ENCODE measurements at places on chromosomes 2 and 18.

DNA sequence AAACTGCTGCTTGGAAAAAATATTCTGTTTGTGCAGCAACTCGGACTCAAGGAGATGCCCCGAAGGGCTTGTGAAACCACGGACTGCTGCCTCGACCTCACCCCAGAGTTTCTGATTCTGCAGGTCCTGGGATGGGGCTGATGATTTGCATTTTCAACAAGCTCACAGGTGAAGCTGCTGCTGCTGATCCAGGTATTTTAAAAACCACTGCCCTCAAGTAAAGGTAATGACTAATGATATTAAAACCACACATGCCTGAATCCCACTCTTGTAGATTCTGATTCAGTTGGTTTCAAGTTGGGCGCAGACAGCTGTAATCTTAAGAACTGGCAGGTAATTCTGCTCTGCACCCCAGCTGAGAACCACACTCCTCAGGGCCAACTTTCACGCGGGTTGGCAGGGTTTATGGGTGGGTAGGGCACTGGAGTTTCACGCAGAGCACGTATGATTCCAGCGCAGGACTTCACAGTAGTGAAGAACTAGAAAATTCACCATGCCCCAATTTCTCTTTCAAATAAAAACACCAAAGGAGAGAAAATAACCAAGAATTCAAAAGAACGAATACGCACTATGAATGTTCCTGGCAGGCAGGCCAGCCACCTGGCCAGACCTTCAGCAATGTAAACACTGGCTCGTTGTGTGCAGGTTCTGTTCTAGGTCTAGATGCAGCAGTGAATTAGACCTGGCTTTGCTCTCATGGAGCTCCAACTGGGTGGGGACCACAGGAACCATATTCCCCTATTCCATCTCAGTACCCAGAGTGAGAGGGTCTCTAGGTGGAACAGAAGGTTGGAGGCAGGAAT is 74.6 kb upstream of the ZFP36L2 start:
- no peak for DNase-seq

DNA sequence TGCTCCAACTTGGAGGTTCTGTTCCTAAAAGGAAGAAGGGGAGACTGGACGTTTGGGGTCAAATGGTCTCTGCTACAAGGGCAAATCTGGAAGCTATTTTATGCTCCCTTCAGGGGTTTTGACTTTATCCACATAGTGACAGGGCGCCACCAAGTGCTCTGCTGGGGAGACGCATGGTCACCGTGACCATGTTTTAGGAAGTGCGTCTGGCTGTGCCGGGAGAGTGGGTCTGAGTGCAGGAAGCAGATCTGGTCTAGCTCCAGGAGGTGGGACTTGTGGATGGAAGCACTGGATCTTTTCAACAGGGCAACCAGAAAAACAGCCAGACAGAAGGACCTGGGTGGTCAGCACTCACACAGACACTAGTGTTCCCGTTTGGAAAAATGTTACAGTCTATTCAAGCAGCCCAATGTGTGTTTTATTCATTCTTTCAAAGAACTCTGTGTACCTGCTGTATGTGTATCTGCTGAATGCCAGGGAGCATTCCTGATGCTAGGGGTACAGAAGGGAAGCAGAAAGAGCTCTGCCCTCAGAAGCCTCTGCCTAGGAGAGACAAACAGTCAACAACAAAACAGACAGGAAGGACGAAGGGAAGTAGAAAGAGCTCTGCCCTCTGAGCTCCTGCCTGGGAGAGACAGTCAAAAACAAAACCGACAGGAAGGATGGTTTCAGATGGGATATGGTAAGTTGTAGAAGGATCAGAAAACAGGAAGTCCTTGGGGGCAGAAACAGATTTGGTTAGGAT is 14.3 kb downstream of the IMPA2 start:
- DNase-seq = peak; percentile 18

GRCh38 chr2:240586919-240587800 is 626 bp downstream of the CAPN10 start:
- DNase-seq = no peak

DNA sequence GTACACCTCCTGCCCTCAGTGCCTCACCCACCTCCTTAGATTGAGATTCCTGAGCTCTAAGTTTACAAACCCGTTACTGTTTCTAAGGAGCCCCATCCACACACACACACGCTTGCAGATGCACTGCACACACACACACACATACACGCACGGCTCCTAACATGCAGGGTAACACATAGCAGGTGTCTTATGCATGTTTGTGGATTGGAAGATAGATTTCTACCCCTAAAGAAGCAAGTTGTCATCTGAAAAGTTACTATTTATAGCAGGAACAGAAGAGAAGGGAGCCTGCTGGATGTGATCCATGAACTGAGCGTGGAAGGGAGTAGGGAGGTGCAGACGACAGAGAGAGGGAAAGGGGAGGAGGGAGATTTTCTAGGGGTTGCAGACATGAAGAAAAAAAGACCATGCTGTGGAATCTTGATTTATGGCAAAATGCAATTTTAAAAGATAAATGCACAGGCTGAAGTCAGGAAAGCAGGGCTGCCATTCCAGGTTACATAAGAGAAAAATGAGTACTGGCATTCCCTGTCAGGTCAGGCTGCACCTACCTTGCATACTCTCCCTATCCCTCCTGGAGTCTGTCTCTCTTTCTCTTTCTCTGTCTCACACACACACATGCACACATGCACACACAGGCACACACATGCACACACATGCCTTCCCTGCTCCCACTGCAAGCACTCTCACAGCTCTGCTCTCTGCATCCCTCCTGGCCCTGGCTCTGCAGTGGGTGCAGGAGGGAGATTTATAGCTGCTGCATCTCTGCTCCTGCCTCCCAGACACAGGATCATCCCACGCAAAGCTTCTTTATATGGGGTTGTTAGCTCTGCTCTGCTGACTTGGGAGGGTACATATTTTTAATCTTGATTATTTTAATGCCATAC is 192.6 kb upstream of the MYT1L start:
- DNase-seq = no peak

DNA sequence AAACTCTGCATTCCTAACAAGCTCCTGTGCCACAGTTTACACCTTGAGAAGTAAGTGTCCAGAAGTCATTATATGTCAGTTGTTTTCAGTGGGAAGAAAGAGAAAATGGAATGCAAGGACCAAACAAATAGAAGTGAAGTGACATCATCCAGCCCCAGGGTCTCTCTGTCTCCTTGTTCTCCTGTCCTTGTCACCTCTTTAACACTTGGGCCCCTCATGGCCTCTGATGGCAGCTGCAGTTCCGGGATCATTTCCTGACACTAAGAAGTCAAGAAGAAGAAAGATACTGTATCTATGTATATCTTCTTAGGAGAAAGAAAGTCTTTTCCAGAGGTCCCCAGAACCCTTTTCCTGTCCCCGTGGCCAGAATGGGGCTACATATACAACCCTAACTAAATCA is 2.8 kb upstream of the CFAP221 start:
- DNase-seq = no peak

DNA sequence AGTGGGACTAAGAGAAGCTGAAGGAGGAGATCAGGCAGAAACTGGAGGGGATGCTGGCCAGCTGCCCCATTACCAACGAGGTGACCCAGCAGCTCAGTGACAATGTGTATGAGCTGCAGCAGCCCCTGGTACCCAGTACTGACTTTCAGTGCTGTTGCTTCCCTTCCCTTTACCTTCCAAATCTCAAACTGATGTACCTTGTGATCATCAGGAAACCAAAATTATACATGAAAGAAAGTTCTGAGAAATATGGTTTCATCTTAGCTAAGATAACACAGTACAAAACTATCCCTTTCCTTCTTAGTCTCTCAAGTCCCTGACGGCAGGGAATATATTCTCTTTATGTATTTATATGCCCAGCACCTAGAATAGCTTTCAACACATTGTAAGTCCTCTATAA is 52.3 kb upstream of the CERS6 start:
- DNase-seq = no peak

DNA sequence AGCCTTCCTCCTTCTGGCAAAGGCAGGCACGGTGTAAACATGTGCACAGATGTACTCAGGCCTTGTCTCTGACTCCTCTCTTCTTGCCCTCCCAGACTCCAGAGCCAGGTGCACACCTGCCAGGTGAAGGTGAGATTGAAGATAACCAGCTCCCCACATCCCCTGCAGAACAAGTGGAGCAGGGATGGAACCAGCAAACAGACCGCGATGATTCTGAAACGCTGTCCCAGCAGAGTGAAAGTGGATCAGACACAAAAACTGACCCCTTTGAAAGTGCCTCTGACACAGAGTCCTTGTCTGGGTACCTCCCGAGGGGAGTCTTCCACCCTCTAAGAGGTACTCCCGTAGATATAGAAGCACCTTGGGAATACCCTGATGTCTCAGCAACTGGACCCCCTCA is 77.2 kb downstream of the ARHGEF4 start:
- DNase-seq = no peak

GRCh38 chr2:70916291-70916690 is 19.4 kb upstream of the ATP6V1B1 start:
- DNase-seq = no peak

DNA sequence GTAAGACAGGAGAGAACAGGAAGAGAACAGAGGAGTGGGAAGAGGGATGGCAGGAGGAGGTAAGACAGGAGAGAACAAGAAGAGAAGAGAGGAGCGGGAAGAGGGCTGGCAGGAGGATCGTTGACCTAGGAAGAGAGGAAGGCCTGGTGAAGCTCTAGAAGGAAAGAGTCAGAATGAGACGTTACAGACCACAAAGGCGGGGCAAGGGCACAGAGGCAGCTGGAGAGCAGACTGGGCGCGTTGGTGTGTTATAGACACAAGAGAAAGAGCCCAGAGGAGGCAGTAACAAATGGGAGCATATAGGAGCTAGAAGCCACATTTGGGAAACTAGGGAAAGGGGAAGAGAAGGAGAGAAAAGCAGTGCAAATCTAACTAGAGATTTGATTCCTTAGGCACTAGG is 26.6 kb downstream of the PTRHD1 start:
- DNase-seq = no peak

GRCh38 chr2:130825231-130825965 is 11.3 kb upstream of the ARHGEF4 start:
- no peak for DNase-seq

- no peak for DNase-seq
Measured at GRCh38 chr2:174013315-174013751, 48.2 kb upstream of the SP3 start.

GRCh38 chr2:49271060-49271606 is 116.8 kb upstream of the FSHR start:
- DNase-seq = no peak

- no peak for DNase-seq
Measured at GRCh38 chr2:233262562-233262961, 11.1 kb downstream of the ATG16L1 start.

DNA sequence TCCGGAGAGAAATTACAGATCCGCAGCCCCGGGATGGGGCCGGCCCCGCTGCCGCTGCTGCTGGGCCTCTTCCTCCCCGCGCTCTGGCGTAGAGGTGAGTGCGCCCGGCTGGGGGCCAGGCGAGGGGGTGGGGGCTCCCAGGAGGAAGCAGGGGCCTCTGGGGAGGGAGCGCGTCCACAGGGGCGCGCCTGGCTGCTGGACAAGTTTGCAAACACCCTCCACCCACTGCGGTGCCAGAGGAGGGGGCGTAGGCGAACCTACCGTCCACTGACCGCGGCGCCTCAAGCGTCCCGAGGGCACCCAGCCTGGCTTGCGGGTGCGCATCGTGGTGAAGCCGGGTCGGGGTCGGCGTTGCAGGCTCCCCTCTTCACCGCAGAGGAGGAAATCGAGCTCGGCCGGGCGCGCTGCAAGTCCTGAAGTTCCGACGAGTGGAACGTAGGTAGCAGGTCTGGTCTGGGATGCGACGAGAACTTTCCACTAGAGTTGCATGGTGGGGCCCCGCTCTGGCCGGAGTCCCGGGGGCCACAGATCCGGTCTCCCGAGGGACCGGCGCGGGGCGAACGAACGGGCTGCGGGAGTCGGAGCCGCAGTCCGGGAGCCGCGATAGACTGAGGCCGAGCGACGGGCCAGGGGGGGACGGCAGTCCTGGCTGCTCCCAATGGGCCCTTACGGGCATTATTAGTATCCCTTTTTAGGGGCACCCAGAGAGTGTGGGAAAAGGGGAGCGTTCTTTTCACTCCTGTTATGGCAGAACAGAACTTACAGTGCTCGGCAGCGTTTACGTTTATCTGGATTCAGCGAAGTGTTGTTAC is 502 bp downstream of the MERTK start:
- DNase-seq = no peak

DNA sequence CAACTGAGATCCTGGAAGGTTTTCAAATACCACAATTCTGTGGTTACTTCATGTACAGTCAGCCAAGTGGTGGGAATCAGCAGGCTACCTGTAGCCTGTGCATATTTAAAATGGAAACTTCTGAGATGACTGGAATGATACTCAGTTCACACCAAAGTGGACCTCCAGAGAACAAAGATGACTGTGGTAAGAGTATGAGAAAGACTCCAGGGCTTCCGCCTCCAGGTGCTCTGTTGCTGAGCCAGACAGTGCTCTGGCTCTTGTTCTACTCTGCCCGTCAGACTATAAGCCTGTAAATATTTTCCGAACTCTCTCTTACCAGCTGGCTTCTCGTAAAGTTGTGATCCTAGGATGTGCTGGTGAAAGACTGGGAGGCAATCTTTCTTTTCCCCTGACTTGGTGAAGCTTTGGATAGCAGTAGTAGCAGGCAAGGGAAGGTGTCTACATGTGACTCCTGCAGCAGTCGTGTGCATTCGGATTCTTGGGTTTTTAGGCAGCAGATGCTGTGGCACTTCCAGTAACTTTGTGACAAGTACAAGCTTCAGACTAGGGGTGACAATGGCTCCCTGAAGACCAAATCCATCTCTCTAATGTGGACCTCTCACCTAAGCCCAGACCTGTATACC is 23.1 kb downstream of the ST3GAL5 start:
- no peak for DNase-seq

DNA sequence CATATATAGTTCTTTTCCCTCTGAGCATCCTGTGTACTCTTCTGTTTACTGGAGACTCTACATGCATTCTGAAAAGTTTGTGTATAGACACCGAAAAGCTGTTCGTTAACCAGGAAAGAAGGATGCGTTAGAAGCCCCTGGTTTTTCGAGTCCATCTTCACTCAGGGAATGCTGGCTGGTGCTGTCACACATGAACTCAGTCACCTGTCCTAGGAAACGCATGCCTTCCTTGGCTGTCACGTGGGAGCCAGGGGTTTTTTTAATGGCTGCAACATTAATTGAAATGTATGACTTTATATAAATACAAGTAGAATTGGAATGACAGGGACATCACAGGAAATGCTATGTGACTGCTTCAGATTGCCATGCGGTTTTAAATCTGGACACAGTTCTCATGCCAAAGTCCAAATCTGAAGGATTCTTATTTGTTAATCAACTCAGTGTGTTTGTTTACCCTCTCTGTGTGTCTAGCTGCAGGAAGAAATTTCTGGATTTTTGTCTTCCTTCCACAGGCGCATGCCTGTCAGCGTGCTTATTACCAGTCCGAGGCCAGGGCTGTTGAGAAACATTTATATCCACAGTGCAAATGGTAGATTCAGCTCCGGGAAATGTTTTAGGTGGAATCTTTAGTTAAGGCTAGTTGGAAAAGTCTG is 2.6 kb downstream of the RAMP1 start:
- DNase-seq = no peak

- no peak for DNase-seq
Measured at GRCh38 chr2:223285370-223286265, 233.6 kb downstream of the KCNE4 start.

GRCh38 chr2:26591619-26592505 is 49.3 kb downstream of the CIB4 start:
- DNase-seq = no peak

- no peak for DNase-seq
Measured at GRCh38 chr18:6484659-6485058, 69.9 kb upstream of the L3MBTL4 start.

All from GM04503 (cell line).